Osteoblast (primary cell): ENCODE measurements at places on chromosomes 2 and 18. TPM values are rescaled to one million over a fixed set of nuclear protein-coding genes. Genes with fewer than 3 reads are reported as not detected.

DNA sequence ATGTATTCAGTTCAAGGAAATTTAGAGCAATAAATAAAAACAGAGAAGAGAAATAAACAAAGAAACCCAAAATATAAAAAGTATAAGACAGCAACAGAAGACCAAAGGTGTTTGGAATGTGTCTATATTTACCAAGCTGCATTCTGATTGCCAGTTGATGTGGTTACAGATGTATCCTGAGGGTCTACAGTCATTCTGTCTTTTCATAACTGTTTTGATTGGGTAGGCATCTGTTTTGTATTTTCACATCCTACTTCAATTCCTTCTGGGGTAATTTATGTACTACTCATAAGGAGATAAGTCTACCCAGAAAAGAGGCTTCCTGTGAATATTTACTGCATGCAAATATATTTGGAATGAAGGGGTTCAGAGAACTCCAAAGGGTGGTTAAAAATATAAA is 596.8 kb upstream of the GCFC2 start:
- no peak for DNase-seq

DNA sequence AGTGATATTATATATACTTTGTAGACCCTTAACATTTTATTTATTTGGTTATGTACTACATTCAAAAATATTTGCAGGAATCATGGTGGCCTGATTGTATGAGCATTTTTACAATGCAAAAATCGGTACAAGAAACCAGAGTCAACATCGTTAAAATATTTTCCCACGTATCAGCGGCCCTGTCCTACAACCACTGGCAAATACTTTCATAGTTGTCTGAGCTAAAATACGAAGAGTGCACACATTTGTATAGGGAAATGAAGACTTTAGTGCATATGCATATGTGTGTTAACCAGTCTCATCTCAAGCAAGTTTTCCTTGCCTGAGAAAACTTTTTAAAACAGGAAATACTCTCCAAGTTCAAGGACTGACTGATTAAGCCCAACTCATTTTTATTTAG is 35.9 kb downstream of the CCDC102B start:
- DNase-seq: no peak

GRCh38 chr2:222703886-222704285 is 32.4 kb downstream of the MOGAT1 start:
- peak; percentile 87 for DNase-seq

DNA sequence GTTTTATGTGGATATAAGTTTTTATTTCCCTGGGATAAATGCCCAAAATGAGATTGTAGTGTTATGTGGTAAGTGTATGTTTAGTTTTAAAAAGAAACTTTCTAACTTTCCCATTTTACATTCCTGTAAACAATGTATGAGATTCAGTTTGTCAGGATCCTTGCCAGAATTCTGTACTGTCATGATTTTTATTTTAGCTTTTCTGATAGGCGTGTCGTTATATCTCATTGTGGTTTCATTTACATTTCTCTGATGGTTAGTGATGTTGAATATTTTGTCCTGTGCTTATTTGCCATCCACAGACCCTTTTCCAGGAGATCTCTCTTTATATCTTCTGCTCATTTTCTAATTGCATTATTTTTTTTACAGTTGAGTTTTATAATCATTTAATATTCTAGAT is 245.6 kb upstream of the CDH2 start:
- no peak for DNase-seq

DNA sequence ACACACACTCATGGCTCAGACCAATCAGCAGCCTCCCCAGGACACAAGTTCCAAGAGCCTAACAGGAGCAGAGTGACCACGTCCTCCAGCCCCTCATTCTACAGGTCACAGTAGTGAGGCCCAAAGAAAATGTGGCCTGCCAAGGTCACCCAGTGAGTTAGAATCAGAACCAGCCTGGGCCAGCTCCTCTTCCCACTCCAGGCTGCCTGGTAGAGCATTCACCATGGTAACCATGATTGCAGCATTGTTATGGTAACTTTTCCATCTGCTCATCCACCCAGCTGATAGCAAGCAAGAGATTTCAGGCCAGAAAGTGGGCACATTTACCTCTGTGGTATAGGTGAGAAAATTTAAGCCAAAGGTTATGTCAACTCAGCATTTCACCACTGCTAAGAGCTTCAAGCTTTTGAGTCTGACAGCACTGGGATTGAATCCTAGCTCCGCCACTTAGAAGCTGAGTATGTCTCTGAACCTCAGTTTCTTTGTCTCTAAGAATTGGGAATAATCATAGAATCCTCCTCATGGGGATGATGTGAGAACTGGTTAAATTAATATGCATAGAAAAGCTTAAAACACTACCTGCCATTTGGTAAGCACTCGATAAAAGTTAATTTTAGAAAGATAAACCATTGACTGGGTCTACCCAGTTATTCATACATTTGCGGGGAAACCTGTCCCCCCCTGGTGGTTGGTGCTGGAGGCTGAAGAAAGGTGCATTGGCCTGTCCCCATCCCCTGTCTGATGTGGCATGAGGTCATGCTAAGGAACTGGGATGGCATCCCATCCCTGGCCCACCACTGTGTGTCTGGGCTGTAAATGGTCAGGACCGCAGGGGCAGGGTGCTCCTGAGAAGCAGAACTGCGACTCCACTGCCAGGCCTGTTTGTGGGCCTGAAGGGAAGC is 181.5 kb downstream of the KLHL29 start:
- DNase-seq: peak; percentile 91

DNA sequence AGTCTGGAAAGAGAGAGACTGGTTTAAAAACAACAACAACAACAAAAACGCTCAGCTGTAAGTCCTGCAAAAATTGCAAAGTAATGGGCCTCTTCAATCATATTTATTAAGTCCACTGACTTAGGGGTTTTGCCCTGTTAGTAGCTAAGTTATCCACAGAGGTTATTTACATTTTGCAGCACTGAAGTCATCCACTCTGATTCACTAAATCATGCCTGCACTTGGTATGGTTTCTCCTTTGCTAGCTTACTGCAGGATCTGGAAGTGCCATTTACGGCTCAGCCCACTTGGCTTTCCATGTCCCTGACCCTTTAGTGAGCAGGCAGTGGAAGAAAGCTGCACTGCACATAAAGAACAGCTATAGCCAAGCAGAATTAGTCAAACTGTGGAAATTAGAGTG is 484.4 kb downstream of the NRXN1 start:
- no peak for DNase-seq

- DNase-seq: peak; percentile 21
Measured at GRCh38 chr2:225842939-225843338, 443.4 kb downstream of the NYAP2 start.

DNA sequence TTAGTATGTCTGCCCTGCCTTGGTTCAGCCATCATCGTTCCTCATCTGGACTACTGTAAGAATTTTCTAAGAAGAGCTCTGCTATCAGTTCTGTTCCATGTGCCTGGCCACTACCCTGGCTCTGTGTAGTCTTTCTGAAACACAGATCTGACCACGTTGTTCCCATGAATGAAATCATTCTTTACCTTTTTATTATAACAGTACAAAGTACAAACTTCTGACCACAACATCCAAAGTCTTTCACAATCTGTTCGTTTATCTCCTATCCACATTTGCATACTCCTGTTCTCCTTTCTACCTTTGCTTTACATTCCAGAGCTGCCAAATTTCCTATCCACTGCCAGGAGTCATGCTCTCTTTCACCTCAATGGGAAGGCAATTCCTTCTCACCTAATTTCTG is 284.6 kb upstream of the LRP1B start:
- DNase-seq: no peak

- no peak for DNase-seq
Measured at GRCh38 chr2:5677133-5677532, 15.1 kb upstream of the SOX11 start.

- peak; percentile 43 for DNase-seq
Measured at GRCh38 chr2:23622966-23623675, 238.1 kb downstream of the KLHL29 start.

IL36A gene
- not detected in 2 replicates for total RNA-seq

HADHB gene
- total RNA-seq: 119 and 143 TPM in 2 replicates

NGEF gene
- total RNA-seq: 4.7 TPM in 1 of 2 replicates, not detected in the other

SLC16A14 gene
- total RNA-seq: under 0.01 and 0.29 TPM in 2 replicates

SPAG16 gene
- 46.9 and 47.8 TPM in 2 replicates for total RNA-seq
